A549 treated with Mapracorat at 1 μM for 4 hours (cell line): ENCODE measurements at places on chromosomes 11 and 22. TPM values are rescaled to one million over a fixed set of nuclear protein-coding genes. Genes with fewer than 3 reads are reported as not detected.

ROBO4 gene
- not detected in 5 replicates for total RNA-seq

OVOL1 gene
- 0.07 to 0.08 TPM in 2 of 5 replicates, not detected in the others for total RNA-seq

PVALB gene
- not detected in 5 replicates for total RNA-seq

CRYBB3 gene
- total RNA-seq, result not detected in 5 replicates

CST6 gene
- total RNA-seq, result not detected in 5 replicates

NAV2 gene
- 20.1 to 31.4 TPM (median 26.3 TPM) in 5 replicates for total RNA-seq

RFPL1 gene
- not detected in 5 replicates for total RNA-seq

SPON1 gene
- total RNA-seq, result not detected in 5 replicates

SLC5A4 gene
- not detected in 5 replicates for total RNA-seq

SERPING1 gene
- 0.63 to 1.0 TPM (median 0.83 TPM) in 5 replicates for total RNA-seq

RAB3IL1 gene
- total RNA-seq, result 16.0 to 23.0 TPM (median 19.1 TPM) in 5 replicates

PLEKHA7 gene
- total RNA-seq, result 44.0 to 52.1 TPM (median 49.4 TPM) in 5 replicates

LAYN gene
- total RNA-seq, result 3.8 to 4.5 TPM (median 4.3 TPM) in 5 replicates

KCNK7 gene
- total RNA-seq, result 0.28 to 1.5 TPM (median 0.86 TPM) in 5 replicates

CARNS1 gene
- total RNA-seq, result 0.08 to 0.21 TPM (median 0.13 TPM) in 5 replicates

SYT13 gene
- total RNA-seq, result 5.8 to 6.6 TPM (median 5.9 TPM) in 5 replicates

RIMBP3B gene
- 0.26 to 0.71 TPM (median 0.35 TPM) in 5 replicates for total RNA-seq

POTEH gene
- not detected in 5 replicates for total RNA-seq
